Thymus (tissue), 14 donors: ENCODE measurements at places on chromosomes 7 and 10. TPM values are rescaled to one million over a fixed set of nuclear protein-coding genes. Genes with fewer than 3 reads are reported as not detected.

Gene AGMO
- total RNA-seq, result 0.57 TPM

Gene RPEL1
- total RNA-seq, result 0.05 TPM

Gene IL6
- total RNA-seq, result 0.24 TPM

Gene PLAC9
- total RNA-seq, result 9.8 TPM

Gene GNAT3
- total RNA-seq, result 0.19 TPM

Gene AEBP1
- total RNA-seq, result 57.4 TPM

Gene PDE6C
- total RNA-seq, result not detected

DNA sequence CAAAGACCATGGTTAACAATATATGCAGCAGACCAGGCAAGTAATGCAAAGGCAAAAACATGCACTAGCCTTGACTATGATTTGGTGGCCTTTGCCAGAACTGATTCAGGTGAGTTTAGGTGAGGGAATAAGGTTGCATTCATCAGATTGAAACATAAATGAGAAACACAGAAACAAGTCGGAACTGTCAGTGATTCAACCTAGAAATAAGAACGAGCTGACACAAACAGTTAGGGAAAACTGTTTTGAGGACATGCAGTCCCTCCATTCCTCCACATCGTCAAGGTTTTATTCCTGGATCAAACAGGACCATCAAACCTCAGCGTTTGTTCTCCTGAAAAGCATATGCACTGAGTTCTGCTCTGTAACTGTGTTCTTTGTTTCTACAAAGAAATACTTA lies 1.8 kb downstream of the ZNF248 start:
- no peak for DNase-seq

DNA sequence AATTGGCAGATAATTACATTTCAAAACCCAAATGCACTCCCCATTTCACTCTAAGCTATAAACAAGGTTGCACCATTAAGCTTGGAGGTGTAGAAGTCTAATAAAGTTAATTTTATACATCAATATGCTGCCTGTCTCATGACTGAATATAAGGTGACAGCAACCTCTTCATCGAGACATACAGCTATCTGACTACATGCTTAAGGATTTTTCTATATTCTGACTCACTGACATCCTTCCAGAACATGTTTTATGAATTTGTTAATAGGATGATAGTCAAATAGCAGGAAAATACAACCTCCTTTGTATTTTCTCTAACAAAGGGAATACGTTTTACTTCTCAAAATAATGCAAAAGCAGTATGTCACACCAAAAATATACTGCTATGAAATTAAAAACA lies 76.6 kb downstream of the NRBF2 start:
- DNase-seq, result no peak

GRCh38 chr10:12819071-12819470 lies 182.4 kb downstream of the CCDC3 start:
- DNase-seq, result no peak

DNA sequence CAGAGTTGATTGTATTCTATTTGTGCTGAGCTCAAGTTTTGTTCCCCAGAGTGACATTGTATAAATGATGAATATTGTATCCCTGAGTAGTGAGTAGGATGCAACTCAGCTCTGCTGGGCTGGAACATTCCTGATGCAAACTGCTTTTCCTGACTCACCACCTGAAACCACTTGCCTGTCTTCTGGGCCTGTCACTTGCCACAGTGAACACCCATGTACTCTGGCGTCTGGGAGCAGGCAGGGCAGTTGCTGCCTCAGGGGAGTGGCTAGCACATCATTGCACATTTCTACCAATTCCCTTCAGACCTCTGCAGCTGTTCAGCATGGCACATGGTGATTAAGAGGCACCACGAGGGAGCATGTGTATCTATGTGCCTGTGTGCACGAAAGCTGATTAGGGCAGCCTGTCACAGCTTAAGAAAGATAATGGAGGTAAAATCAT lies 157.3 kb downstream of the SND1 start:
- no peak for DNase-seq

- DNase-seq, result no peak
These were observed 160.9 kb upstream of the BMPER start for GRCh38 chr7:33744293-33745075.

GRCh38 chr10:74953214-74953613 lies 126.8 kb downstream of the KAT6B start:
- no peak for DNase-seq

- DNase-seq, result peak; percentile 58
These were observed 32.0 kb upstream of the PLEKHA1 start for GRCh38 chr10:122342293-122343134.

DNA sequence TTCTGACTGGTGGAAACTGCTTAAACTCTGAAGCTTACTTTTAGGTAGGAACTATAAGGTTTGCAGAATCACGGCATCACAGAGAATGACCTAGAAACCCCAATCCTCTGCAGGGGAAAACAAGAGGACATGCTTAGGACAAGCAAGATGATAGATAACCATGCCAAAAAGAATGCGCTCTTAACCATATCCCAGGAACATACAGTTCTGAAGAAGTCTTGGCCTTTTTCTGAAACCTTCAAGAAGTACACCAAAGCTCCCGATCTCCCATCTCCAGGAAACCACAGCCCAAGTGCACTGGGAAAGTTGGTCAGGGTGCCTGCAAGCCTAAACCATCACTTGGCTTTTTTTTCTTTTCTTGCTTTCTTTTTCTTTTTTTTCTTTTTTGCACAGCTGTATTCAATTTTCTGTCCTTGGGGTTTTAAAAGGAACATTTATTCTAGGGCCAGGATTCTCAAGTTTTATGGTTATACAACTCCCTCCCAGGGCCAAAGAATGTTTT lies 12.2 kb upstream of the SVIL start:
- DNase-seq, result no peak

DNA sequence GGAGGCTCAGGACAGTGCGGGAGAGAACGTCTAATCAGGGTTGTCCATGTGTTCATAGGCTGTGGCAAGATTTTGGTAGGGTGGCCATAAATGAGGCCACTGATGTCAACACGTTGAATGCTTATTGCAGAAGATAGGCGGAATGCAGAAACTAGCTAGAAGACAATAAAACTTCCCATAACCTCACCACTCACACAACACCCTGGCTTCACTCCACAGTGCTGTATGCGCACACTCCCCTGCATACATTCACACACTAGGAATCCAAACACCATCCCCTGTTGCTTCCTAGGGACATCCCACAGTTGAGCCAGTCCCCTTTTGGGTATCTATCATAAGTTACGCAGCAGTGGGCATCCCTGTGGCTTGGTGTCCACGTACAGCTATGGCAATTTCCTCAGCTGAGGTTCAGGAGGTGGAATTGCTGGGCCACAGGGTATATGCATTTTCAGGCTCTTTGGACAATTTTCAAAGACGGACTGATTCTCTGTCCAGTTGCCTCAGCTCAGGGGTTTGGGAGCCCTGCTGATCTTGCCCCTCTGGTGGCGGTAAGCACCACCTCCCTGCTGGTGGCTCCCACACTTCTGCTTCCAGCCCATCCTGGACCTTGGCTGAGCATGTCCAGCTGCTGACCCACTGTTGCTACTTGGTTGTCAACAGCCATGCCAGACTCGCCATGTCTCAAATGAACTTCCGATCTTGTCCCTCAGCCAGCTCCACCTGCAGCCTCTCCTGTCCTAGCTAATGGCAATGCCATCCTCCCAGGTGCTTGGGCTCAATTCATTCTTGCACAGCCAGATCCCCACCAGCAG lies 36.4 kb downstream of the CDH23 start:
- no peak for DNase-seq

GRCh38 chr10:126806498-126806897 lies 98.7 kb upstream of the DOCK1 start:
- DNase-seq, result no peak

DNA sequence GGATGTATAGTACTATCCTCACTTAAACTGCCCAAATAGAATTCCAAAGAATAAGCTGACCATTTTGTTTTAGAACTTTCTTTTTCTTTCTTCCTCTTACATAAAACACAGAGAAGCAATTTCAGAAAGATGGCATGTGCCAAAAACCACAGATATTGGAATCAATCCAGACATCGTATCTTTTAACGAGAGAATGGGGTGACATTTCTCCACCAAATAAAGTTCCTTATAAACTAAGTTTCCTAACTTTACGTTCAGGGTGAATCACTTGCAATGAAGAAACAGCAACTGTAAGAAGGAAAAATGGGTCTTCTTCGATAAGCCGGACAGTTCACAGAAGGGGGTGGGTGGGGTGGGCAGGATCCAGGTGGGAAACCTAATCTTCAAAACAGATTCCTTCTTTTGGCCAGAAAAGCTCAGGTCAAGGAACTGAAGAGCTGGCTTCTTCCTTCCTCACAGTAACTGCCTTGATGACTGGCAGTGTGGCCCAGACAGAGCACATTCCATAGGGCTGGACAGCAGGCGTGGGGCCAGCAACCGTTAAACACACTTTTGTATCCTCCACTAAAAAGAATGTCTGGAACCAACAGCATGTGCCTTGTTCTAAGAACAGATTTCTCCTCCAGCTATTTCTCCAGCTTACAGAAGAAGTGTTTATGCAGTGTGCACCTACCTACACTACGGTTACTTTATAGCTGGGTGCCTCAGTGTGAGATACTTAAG lies 31.5 kb downstream of the CREB3L2 start:
- no peak for DNase-seq

DNA sequence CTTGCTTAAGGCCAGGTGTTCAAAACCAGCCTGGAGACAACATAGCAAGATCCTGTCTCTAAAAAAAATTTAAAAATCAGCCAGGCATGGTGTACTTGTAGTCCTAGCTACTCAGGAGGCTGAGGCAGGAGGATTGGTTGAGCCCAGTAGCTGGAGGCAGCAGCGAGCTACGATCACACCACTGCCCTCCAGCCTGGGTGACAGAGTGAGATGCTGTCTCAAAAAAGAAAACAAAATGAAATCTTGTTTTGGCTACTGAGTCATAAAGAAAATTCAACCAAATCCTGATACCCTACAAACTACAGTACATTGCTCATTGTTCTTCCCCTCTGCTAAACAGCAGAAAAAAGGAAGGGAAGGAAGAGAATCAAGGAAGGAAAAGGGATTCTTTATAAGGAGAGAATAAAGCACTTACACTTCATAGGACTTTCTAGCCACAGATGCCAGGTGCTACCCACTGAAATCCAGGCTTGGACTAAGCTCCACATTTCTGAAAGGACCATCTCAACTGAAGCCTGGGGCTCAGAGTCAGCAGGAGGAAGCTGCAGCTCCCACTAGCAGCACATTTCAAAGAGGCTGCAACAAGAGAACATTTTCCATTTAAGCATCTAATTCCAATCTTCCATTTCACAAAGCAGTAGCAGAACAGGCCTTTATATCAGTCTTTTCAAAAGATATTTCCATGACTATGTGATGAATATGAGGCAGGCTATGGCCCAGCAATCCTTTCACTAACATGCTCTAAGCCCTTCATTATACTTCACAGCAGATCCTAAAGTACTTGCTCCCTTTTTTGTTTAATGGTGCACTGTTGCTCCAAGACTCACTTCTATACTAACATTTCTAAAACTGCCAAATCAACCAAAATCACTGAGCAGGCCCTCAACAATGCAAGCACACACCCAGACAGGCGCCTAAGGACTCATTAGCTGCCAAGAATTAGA lies 13.5 kb downstream of the TNPO3 start:
- DNase-seq, result no peak

GRCh38 chr10:52121688-52122087 lies 192.4 kb upstream of the DKK1 start:
- no peak for DNase-seq

- no peak for DNase-seq
These were observed 367.2 kb upstream of the ZNF32 start for GRCh38 chr10:44015702-44016500.
